BJ (cell line): ENCODE measurements at places on chromosomes 12 and 14. TPM values are rescaled to one million over a fixed set of nuclear protein-coding genes. Genes with fewer than 3 reads are reported as not detected.

- DNase-seq = no peak
Measured at GRCh38 chr12:78087363-78087675, 256.6 kb downstream of the NAV3 start.

DNA sequence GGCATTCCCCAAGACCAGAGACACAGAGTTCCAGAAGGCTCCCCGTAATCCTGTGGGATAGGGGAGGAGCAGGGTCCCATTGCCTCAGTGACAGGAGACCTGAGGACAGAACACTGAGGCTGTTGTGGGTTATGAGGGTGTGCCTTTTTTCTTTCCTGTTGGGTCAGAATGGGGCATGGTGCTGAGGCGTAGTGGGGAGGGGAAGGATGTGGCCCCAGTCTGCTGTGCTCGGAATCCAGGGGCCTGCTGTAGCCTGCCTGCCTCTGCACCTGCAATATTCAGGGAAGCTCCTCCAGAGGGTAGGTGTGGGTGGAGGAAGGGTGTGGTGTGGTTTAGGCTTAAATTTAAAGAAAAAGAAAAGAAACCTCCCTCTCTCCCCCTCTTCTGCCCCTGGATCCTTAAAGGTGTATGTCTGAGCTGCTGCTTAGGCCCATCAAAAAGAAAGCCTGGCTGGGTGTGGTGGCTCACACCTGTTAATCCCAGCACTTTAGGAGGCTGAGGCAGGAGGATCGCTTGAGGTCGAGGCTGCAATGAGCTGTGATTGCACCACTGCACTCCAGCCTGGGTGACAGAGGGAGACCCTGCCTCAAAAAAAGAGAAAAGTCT is 18.7 kb downstream of the PLEKHG3 start:
- no peak for DNase-seq

TRPV4 gene
- 7.4 and 13.4 TPM in 2 replicates for polyA plus RNA-seq

DNA sequence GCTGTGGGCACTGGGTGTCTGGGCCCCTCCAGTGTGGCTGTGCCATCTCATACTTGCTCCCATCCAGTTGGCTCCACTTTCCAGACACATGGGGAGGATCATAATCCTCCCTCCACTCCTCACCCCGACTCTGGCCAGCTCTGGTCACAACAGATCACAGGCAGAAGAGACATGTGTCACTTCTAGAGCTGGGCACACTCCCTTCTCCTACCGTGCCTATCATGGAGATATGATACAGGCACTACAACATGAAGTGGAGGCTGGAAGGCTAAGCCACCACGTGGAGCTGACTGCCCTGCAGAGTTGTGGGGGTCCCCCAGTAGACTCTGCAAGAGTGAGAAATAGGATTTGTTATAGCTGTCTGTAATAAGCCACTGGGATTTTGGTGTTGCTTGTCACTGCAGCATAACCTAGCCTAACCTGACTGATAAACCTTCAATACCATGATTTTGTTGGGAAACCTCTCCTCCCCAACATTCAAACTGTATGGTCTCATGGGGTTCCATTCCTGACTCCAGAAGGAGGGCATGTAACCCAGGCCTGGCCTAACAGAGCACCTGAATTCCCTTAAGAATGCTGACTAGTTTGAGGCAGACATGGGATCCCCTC is 20.0 kb downstream of the NT5DC3 start:
- DNase-seq = no peak

RIN3 gene
- 4.3 and 8.2 TPM in 2 replicates for polyA plus RNA-seq

GRCh38 chr12:44225149-44225510 is 389.2 kb downstream of the TMEM117 start:
- no peak for DNase-seq

DNA sequence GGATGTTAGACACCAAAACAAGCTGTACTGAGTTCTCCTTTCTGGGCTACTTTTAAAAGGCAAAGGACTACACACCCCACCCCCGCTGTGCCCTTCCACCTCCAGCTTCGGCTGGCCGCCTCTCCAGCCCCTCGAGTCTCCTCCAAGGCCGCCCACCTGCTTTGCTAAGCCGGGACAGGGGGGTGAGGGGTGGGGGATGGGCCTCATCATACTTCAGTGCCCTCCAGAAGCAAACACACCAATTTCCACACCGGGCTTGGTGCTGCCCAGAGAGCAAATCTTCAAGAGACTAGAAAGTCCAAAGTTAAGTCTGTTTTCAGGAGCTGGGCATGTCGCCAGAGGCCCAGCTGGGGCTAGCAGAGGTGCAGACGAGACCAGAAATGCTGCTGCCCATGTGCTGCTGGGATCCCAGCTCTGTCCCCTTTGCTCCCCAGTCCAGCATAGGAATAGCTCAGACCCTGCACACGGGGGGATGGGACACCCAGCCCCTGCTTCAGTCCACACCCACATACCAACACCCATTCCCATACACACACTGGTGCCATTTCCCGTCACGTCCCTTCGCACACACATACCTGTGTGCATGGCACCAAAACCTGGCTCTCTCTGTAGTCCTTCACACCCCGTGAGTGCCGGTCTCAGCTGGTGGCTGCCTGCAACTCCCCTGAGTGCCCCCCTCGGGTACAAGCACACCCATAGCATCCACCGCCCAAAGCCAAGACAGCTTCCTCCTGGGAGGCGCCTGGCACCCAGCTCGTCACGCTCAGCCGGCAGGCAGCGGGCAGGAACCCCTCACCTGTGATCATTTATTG is 1.0 kb downstream of the SLC6A12 start:
- DNase-seq = no peak

DNA sequence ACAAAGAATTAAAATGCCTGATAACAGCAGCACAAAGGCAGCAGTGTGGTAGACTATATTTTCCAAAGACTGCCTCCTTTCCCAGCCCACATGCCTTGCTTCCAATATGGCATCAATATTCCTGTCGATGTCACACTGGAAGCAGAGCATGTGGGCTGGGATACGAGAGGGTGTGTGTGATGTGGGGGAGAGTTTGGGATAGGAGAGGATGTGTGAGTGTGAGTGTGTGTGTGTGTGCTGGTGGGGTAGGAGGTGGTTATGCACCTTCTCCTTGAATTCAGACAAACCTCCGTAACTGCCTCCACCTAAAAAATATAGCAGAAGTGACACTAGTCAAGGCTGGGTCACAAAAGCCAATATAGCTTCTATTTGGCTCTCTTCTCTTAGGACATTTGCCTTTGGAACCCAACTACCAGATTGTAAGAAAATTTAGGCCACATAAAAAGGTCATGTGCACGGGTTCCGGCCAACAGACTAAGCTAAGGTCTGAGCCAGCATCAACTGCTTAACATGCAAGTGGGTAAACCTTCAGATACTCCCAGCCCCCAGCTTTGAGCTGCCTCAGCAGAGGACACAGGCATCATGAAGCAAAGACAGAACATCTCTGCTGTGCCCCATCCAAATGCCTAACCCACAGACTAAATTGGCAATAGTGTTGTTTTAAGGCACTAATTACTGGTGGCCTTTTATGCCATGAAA is 29.5 kb downstream of the SPPL3 start:
- DNase-seq = no peak

DNA sequence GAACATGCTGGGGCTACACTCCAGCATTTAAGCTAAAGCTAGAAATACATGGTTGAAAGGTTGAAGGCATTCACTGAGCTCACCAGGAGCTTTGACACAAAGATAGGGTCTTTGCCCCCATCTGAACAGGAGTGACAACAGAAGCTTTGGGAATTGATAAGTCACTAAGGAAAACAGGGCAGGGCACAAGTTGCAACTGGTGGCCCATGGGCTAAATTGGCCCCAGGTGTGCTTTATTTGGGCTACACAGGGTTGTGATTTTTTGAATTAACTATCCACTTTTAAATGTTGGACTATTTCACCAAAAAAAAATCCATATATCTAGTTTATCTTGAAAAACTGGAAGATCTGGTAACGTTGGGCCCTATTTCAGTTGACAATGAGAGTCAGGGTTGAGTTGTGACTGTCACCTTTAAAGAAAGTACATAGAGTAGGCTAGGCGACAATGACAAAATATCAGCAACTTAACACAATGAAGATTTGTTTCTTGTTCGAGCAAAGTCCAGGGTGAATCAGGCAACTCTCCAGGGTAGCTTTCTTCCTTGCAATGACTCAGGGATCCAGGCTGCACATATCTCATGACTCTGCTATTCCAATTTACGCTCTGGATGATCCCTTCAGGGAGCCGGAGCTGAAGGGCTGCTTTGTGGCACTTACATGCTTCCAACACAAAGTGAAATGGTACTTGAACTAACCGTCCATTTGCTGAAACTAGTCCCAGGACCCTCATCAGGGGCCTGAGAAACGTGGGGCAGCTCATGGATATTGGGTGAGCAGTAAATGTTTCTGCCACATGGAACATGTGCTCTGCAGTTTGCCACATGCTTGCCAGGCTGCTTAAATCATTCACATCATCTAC is 13.3 kb upstream of the EIF4B start:
- no peak for DNase-seq

DNA sequence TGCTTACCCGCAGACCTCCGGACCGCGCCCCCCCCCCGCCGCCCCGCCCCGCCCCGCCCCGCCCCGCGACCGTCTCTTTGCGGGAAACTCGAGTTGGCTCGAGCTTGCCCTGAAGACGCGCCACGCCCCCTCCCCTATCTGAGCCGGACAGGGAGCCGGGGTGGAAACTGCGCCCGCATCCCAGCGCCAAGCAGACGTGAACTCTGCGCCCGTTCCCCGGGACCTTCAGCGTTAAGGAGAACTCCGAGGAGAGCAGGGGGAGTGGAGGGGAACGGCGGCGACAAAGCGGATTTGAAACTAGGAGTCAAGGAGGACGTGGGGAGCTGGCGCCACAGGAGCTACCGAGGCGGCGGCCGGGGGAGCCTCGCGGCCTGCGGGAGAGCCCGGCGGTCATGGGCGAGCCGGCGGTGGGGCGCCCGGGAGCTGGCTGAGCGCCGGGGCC is at the start of gene KCNK13:
Gene KCNK13, plus strand, starts transcription at position 310 of the 442 bp plus-strand sequence. CDS start 212 bp downstream, outside the sequence.
- no peak for DNase-seq

TAS2R50 gene
- polyA plus RNA-seq = 0.12 TPM in 1 of 2 replicates, not detected in the other

GRCh38 chr12:48192861-48193260 is 9.4 kb downstream of the CCDC184 start:
- DNase-seq = no peak

PCED1B gene
- polyA plus RNA-seq = 4.8 and 7.8 TPM in 2 replicates

- DNase-seq = no peak
Measured at GRCh38 chr12:4117386-4118016, 156.1 kb upstream of the CCND2 start.
